ENCODE measurements at places on chromosomes 5 and 9.

DNA sequence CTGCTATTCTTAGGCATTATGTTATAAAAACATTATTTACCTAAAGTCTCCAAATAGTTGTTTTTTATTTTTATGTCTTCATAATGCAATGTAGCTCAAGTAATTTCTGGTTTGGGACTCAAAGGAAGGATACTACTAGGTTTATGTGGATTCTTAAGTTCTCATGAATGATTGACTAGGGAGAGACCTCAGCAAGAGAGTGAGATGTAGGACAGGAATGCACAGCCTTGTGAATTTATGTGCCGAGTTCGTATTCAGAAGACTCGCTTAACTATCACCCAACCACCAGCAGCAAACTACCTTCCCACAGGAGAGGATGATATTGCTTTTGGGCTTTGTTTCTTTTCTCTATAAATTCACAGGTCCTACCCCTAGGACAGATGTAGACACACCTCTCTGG lies 282.9 kb downstream of the ARHGEF28 start:
- DNase-seq: no peak
- no peaks in the 10 kb centered on the region for H3K36me3 ChIP-seq
- H3K4me3 ChIP-seq: no peak overlapping the region
- no peaks in the 10 kb centered on the region for H3K4me1 ChIP-seq

DNA sequence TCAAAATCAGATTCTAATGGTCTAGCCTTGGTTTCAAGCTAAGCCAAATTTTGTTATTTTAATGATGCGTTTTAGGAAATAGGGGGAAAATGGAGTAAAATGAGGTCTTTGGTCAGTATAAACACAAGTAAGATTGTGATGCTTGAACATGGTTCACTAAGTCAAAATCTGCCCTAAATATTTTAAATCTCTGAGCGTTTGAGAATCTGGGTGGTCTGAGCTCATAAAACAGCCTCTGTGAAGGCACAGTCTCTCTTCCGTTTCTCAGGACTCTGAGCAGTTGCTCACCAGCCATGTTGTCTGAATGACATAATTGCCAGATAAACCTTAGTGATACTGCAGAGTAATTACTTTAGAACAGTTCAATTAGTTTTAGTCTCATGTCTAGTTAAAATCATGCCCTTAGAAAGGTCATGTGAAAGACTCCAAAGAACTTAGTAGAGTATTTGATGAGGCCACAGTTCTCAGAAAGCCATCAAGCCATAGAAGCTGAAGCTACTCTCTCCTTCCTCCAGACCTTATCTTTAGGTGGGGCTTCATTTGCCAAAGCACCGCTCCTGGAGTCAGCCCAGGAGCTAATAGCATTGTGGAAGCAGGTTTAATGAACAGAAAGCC lies 257.1 kb upstream of the MAP3K1 start:
- no peaks in the 10 kb centered on the region for H3K36me3 ChIP-seq
- DNase-seq: no peak
- H3K4me1 ChIP-seq: no peaks in the 10 kb centered on the region
- H3K4me3 ChIP-seq: no peak overlapping the region
- H3K27me3 ChIP-seq: peaks cover 3% of the 10 kb centered on the region

GRCh38 chr5:50647726-50648125 lies 18.7 kb upstream of the PARP8 start:
- peaks cover 6% of the 10 kb centered on the region for H3K4me1 ChIP-seq
- no peaks in the 10 kb centered on the region for H3K36me3 ChIP-seq
- H3K27ac ChIP-seq: no peak overlapping the region
- H3K27me3 ChIP-seq: no peaks in the 10 kb centered on the region
- no peak overlapping the region for H3K4me3 ChIP-seq
- DNase-seq: no peak

- DNase-seq: no peak
- H3K27ac ChIP-seq: no peak overlapping the region
- H3K4me3 ChIP-seq: no peak overlapping the region
- H3K4me1 ChIP-seq: peaks cover 2% of the 10 kb centered on the region
- peaks cover 49% of the 10 kb centered on the region for H3K27me3 ChIP-seq
- no peaks in the 10 kb centered on the region for H3K36me3 ChIP-seq
Observed at GRCh38 chr9:36956908-36957307, 77.2 kb downstream of the PAX5 start.

GRCh38 chr5:154444556-154445421 lies 1.0 kb upstream of the SAP30L start:
- H3K27me3 ChIP-seq: no peaks in the 10 kb centered on the region
- H3K4me3 ChIP-seq: peak overlapping the region; percentile 100
- peak overlapping the region; percentile 98 for H3K27ac ChIP-seq
- H3K36me3 ChIP-seq: peaks cover 29% of the 10 kb centered on the region
- H3K4me1 ChIP-seq: peaks cover 34% of the 10 kb centered on the region
- DNase-seq: peak; percentile 51

GRCh38 chr5:112388074-112388473 lies 31.0 kb downstream of the EPB41L4A start:
- no peaks in the 10 kb centered on the region for H3K36me3 ChIP-seq
- H3K4me1 ChIP-seq: no peaks in the 10 kb centered on the region
- peaks cover 6% of the 10 kb centered on the region for H3K27me3 ChIP-seq
- no peak overlapping the region for H3K4me3 ChIP-seq

DNA sequence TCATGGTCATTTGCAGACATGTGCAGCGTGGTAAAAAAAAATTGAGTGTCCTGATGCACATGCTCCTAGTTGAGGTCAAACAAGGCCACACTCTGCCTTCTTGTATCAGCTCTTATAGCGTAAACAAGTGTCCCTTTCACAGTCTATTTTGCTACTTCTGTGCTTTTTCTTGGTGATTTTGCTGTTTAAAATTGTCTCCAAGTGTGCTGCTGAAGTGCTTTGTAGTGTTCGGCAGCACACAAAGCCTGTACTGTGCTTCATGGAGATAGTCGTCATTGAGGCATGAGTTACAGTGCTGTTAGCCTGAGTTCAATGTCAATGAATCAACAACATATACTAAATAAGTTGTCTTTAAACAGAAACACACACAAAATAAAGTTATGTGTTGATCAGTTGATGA lies 690.4 kb upstream of the MEF2C start:
- H3K36me3 ChIP-seq: no peaks in the 10 kb centered on the region
- no peak overlapping the region for H3K27ac ChIP-seq
- no peaks in the 10 kb centered on the region for H3K4me1 ChIP-seq

GRCh38 chr5:172801179-172801671 lies 30.2 kb upstream of the DUSP1 start:
- no peaks in the 10 kb centered on the region for H3K36me3 ChIP-seq
- no peak overlapping the region for H3K4me3 ChIP-seq
- no peak overlapping the region for H3K27ac ChIP-seq
- H3K27me3 ChIP-seq: no peaks in the 10 kb centered on the region
- peaks cover 7% of the 10 kb centered on the region for H3K4me1 ChIP-seq

DNA sequence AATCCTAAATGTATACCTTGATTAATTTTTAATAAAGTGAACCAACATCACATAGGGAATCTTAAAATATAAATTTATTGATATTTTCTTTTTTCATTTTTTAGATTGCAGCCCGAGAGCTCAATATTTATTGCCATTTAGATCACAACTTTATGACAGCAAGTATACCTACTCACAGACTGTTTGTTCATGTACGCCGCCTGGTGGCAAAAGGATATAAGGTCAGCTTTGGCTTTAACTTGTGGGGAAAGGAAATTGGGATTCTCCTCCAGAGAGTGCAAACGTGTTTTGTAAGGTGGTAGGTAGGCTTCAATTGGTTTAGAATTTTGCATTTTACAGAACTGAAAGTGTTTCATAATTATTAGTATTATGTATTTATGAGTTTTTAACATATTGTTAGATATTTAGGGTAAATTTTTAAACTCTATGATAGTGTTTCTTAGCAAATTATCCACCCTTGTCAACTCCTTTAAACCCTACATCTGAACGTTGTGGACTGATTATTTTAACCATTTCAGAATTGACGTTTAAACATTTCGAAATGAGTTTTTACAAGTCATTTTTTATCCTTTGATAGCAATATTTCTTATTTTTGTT lies 17.5 kb upstream of the DHFR start:
- H3K4me1 ChIP-seq: peaks cover 1% of the 10 kb centered on the region
- H3K27ac ChIP-seq: no peak overlapping the region

- H3K4me1 ChIP-seq: no peaks in the 10 kb centered on the region
- no peak overlapping the region for H3K4me3 ChIP-seq
Observed at GRCh38 chr5:86709157-86709881, 91.6 kb downstream of the COX7C start.

DNA sequence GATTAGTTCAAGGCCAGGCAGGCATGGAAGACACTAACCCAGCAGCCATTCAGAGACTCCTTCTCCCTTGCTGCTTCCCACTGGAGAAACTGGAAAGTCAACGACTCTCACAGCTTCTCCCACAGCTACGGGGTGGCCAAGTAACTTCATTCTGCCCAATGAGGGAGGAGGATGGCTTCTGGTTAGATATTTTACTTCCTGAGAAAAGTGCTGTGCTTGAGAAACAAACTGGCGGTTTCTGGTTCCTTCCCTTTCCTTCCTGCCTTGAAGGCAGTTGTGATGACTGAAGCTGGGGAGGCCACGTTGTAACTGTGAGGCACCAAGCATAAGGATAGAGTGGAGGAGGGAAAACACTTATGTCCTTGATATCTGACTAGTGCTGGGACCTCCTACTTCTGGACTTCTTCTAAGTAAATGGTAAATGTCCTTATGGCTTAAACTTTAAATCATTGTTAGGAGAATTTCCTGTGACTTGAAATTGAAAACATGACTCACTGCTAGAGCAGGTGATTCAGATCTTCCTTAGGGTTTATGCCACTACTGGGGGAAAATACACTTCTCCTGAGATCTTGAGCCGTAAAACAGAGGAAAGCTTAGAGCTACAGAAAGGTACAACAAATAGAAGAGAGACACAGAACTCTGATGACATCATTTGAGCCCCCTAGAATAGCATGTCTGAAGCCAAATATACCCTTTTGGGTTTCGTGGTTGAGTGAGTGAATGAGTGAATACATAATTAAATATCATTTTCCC lies 3.1 kb upstream of the GNPDA1 start:
- H3K36me3 ChIP-seq: peaks cover 6% of the 10 kb centered on the region
- peaks cover 64% of the 10 kb centered on the region for H3K4me1 ChIP-seq
- no peaks in the 10 kb centered on the region for H3K27me3 ChIP-seq
- DNase-seq: peak; percentile 51
- H3K27ac ChIP-seq: peak overlapping the region; percentile 94

DNA sequence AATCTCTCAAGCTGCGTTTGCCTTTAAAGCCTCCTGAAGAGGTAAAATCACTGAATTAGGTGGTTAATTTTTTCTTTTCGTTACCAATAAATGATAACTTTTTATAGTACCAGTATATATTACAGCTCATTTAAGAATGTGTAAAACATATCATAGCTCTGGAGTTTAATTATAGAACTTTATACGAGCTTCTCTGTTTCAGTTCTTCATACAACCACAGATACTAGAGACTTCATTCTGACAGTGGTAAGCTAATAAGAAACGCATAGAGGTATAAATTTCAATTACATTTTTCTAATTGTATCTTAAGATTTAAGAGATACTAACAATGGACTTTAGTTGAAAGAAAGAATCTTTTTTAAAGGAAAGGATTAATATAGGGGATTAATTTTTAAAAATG lies 73.9 kb downstream of the PBX3 start:
- peaks cover 1% of the 10 kb centered on the region for H3K36me3 ChIP-seq
- no peak overlapping the region for H3K27ac ChIP-seq
- H3K27me3 ChIP-seq: no peaks in the 10 kb centered on the region
- DNase-seq: no peak

DNA sequence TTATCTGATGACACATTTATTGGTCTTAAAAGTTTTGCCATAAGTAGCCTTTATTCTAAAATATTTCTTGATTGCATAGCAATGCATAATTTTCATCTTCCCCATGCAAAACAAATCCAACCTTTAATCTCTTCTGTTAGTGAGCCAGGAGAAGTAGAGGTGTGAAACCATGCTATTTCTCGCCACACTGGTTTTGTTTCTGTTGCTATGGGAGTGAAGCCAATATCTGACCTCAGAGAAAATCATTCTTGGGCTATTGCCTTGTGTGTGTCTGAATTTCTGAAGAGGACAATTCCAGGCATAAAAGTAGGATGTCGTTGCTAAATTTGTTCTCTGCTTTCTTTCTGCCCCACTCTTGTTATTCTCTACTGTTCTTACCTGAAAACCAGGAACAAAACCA lies 183.6 kb downstream of the PTTG1 start:
- no peak overlapping the region for H3K4me3 ChIP-seq
- no peaks in the 10 kb centered on the region for H3K36me3 ChIP-seq
- no peaks in the 10 kb centered on the region for H3K4me1 ChIP-seq
- DNase-seq: no peak

GRCh38 chr9:75087289-75087823 lies 599 bp downstream of the NMRK1 start:
- DNase-seq: peak; percentile 35
- H3K27me3 ChIP-seq: no peaks in the 10 kb centered on the region
- peak overlapping the region; percentile 94 for H3K27ac ChIP-seq
- H3K4me1 ChIP-seq: peaks cover 51% of the 10 kb centered on the region

- H3K4me1 ChIP-seq: peaks cover 46% of the 10 kb centered on the region
- no peak overlapping the region for H3K27ac ChIP-seq
- H3K4me3 ChIP-seq: no peak overlapping the region
- no peaks in the 10 kb centered on the region for H3K27me3 ChIP-seq
Observed at GRCh38 chr9:126401107-126401506, 74.5 kb downstream of the MVB12B start.
